ENCODE measurements at places on chromosomes 12 and 14.

GRCh38 chr12:85747941-85748495 lies 88.2 kb downstream of the RASSF9 start:
- DNase-seq: no peak

DNA sequence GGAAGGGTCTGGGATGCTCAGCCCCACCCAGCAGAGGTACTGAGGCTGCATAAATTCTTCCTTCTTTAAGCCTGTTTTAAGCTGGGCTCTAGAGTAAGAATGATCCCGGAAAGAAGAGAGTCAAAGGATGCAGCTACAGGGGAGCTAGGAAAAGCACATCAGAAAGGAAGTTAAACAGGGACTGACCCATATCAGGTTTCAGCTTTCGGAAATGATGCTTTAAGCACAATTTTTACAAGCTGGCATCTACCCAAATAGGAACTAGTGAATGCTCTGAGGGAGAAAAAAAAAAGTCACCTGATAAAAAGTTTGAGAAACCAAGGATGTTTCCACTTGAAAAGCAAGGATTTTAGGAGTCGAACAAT lies 22.0 kb downstream of the TSPAN8 start:
- DNase-seq: no peak

- no peak for DNase-seq
These were observed 21.3 kb downstream of the LRTM2 start for GRCh38 chr12:1841586-1842182.

- no peak for DNase-seq
These were observed 45.3 kb upstream of the PLBD1 start for GRCh38 chr12:14612898-14613445.

DNA sequence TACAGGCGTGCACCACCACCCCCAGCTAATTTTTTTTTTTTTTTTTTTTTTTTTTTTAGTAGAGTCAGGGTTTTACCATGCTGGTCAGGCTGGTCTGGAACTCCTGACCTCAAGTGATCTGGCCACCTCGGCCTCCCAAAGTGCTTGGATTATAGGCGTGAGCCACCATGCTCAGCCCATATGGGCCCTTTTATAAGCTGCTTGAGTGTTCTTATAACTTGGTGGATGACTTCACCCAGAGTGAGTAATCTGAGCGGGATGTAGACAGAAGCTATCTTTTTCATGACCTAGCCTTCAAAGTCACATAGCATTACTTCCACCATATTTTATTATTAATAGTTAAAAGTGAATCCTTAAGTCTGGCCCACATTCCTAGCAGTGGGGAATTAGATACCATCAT lies 16.4 kb downstream of the BBOF1 start:
- DNase-seq: no peak

- DNase-seq: no peak
These were observed 551 bp downstream of the METTL1 start for GRCh38 chr12:57771236-57771872.

- DNase-seq: no peak
These were observed 44.4 kb upstream of the PLXNC1 start for GRCh38 chr12:94103986-94104385.

- no peak for DNase-seq
These were observed 390 bp downstream of the BRAP start for GRCh38 chr12:111685322-111685810.

DNA sequence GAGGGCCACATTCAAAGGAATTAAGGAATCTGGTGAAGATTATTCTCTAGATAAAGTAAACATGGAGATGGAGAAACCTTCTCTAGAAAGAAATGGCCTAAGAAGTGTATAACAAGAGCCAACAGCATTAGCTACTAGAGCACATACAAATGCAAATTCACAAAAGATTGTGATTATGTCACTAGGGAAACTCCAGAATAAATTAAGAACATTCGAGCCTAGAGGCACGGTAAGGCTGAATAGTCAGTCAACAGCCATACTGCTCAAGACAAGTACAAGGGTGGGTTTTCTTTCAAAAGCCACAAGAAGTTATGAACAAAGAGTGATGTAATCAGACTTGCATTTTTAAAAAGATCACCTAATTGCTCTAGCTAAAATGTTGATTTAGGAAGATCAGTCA lies 25.4 kb downstream of the PPP4R3A start:
- DNase-seq: no peak

GRCh38 chr12:25781232-25781631 lies 177.2 kb upstream of the RASSF8 start:
- DNase-seq: peak; percentile 65

DNA sequence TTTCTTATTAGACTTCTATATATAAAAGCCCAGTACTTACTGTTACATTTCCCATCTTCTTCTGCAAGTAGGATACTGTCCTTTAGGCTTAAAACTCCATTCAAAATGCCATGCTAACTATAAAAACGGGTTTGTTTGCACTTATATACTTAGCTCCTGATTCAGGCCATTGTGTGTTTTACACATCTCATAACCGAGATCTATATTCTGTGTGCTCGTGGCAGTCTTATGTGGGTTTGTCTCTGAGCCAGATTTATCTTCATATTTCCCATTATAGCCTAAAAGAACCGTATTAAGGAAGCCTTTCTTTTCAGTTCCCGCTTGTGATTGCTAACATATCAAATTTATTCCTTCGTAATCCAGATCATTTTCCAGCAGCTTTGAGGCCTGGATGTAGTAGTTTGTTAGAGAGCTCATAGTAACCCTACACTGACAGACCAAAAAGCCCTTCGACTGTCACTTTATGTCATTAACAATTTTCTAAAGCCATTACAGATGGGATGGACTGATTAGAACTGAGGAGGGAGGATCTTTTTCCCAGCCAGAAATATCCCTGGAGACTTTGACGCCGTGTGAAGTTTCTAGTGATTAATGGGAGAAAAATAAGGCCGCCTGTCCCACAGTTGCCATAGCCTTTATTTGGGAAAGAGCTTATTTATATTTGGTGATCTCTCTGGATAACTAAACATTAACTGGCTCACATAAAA lies 508.5 kb downstream of the FOXG1 start:
- DNase-seq: no peak

GRCh38 chr12:95118138-95118787 lies 44.8 kb upstream of the NR2C1 start:
- DNase-seq: no peak

- DNase-seq: no peak
These were observed 931.2 kb downstream of the NRXN3 start for GRCh38 chr14:79101388-79101787.

DNA sequence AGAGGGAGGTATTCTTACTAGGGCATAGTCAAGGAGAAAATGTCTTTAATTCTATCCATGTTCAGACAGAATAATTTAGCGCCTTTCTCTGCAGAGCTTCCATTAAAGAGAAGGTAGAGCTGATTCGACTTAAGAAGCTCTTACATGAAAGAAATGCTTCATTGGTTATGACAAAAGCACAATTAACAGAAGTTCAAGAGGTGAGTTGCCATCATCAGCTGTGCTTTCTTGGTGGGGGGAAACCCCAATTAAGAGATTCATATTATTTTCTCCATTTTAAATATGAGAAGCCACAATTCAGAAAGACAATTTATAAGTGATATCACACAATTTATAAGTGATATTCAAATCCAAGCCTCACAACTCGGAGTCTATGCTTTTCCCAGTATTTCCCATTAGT lies 27.8 kb downstream of the RPGRIP1 start:
- DNase-seq: no peak

- peak; percentile 63 for DNase-seq
These were observed 442.2 kb downstream of the APAF1 start for GRCh38 chr12:99087278-99087677.
